Aortic smooth muscle cell (primary cell): ENCODE measurements at places on chromosomes 2 and 18. TPM values are rescaled to one million over a fixed set of nuclear protein-coding genes. Genes with fewer than 3 reads are reported as not detected.

The AAK1 gene
- total RNA-seq = 24.6 and 44.6 TPM in 2 replicates

The ATOH8 gene
- total RNA-seq = 66.5 and 80.3 TPM in 2 replicates

The IL18R1 gene
- total RNA-seq = 0.75 and 1.5 TPM in 2 replicates

The NR4A2 gene
- total RNA-seq = 1.1 and 9.4 TPM in 2 replicates

The CHRNA1 gene
- 0.06 and 0.13 TPM in 2 replicates for total RNA-seq

The TXNDC9 gene
- total RNA-seq = 48.0 and 52.8 TPM in 2 replicates

The PROM2 gene
- 0.19 and 0.26 TPM in 2 replicates for total RNA-seq

The AFG3L2 gene
- total RNA-seq = 40.0 and 44.1 TPM in 2 replicates

The TNS1 gene
- total RNA-seq = 71.2 and 100 TPM in 2 replicates

The CGREF1 gene
- total RNA-seq = 7.0 and 12.2 TPM in 2 replicates

The SERPINB10 gene
- 0.13 TPM in 1 of 2 replicates, not detected in the other for total RNA-seq

The TMEM163 gene
- total RNA-seq = 0.26 and 0.81 TPM in 2 replicates

The AGAP1 gene
- total RNA-seq = 7.9 and 8.0 TPM in 2 replicates

The FABP1 gene
- total RNA-seq = not detected in 2 replicates

The LIPG gene
- total RNA-seq = 0.40 and 2.4 TPM in 2 replicates

The GMCL1 gene
- total RNA-seq = 7.0 TPM in 2 replicates

The CHAC2 gene
- total RNA-seq = 2.2 and 3.4 TPM in 2 replicates

The IL1B gene
- total RNA-seq = 0.50 and 0.53 TPM in 2 replicates
